Stimulated activated CD4-positive, alpha-beta T cell treated with anti-CD3 and anti-CD28 coated beads, Interleukin-12 subunit alpha, Interleukin-12 subunit beta, amount 100 ng/mL, for 24 hours (primary cell): ENCODE measurements at places on chromosomes 5 and 9.

DNA sequence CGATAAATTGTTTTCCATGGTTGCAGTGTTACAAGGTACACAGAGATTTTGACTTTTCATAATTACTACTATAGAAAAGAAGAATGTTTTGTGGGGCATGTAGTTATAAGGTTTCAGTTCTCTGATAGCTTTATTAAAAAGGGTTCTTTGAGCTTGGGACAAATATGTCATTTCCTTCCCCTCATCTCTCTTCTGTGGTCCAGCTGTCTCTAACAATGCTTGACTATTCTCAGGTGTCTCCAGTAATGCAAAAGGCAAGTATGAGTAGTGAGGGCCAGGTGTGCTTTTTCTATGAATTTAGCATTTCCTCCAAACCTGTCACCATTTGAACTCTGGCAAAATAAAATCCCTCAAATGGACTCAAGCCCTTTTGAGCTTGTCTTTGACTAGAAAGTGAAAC is 84.3 kb downstream of the SLF1 start:
- no peak for DNase-seq

DNA sequence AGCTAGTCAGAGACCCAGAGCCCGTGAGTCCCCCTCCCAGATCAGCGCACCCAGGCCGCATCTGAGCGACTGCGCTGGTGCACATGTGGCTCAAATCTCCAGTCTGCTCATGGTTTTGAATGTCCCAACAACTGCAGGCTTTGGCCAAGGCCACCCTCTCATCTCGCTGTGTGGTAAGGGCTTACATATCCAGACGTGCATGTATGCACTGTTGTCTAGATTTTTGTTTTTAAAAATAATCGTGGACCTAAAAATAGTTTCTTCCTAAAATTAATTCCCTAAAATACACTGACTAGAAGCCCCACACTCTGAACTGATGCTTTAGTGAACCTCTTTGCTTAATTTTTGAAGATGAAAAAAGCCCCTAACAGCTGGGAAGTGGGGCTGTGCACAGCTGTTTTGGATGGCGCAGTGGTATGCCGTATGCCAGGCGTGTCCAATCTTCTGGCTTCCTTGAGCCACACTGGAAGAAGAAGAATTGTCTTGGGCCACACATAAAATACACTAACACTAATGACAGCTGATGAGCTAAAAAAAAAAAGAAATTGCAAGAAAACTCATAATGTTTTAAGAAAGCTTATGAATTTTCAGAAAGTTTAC is 143.0 kb upstream of the LHFPL2 start:
- no peak for DNase-seq

- DNase-seq = no peak
Measured at GRCh38 chr9:75445144-75445543, 356.8 kb downstream of the OSTF1 start.

GRCh38 chr5:178331491-178331996 is 98.9 kb upstream of the PHYKPL start:
- no peak for DNase-seq

- DNase-seq = no peak
Measured at GRCh38 chr5:10536931-10537579, 26.8 kb upstream of the ANKRD33B start.

- DNase-seq = no peak
Measured at GRCh38 chr5:138653502-138653901, 78.3 kb upstream of the HSPA9 start.

GRCh38 chr9:36967997-36968396 is 66.1 kb downstream of the PAX5 start:
- DNase-seq = no peak

DNA sequence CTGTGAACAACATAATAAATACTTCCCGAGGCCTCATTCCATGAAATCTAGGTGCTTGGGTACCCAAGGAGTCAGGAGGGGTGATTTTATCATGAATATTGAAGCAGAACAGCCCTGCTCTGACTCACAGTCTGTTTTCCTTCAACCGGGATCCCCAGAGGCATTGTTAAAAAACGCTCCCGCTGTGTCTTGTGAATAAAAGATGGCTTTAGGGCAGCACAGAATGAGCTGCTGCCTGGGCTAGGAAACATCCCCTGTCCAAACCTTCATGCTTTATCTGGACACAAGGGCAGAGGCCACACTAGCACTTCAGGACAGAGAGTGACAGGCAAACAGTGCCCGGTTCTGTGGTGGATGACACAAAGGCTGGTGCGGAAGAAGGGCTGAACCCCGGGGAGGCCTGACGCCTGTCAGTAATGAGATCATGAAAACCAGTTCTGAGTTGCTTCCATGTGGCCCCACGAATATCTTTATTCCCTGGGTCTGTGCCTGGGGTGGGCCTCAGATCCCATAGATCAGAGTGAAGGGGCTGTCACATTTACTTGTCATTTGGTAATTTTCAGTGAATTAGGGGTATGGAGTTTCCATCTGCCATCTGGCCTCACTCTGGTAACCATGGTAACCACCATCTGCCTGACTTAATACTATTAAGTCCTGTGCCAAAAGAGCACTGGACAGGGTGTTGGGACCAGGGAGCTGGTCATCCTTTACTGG is 2.6 kb downstream of the IGFBPL1 start:
- DNase-seq = no peak
